ENCODE measurements at places on chromosomes 6 and 20. TPM values are rescaled to one million over a fixed set of nuclear protein-coding genes. Genes with fewer than 3 reads are reported as not detected.

Gene LCA5
- 6.1 TPM for total RNA-seq

Gene WFDC5
- not detected for total RNA-seq

Gene MACROD2
- 0.85 TPM for total RNA-seq

Gene ZSCAN12
- total RNA-seq, result 5.8 TPM

Gene MCCD1
- not detected for total RNA-seq

Gene CST7
- not detected for total RNA-seq

Gene TP53RK
- total RNA-seq, result 10.9 TPM

Gene JAG1
- total RNA-seq, result 136 TPM

Gene PRL
- not detected for total RNA-seq

Gene MAP3K7
- total RNA-seq, result 33.8 TPM

Gene CCN5
- 3.0 TPM for total RNA-seq

Gene BEND3
- total RNA-seq, result 2.5 TPM

Gene TMC2
- not detected for total RNA-seq

Gene PRR18
- total RNA-seq, result not detected

Gene CDSN
- total RNA-seq, result not detected

Gene HRH3
- total RNA-seq, result not detected

Gene RNF39
- total RNA-seq, result 0.07 TPM

Gene CLDN20
- total RNA-seq, result not detected

Gene SLC35F1
- total RNA-seq, result 0.07 TPM

Gene OR2W1
- total RNA-seq, result not detected

Gene PHF1
- total RNA-seq, result 30.0 TPM

Gene C6orf58
- not detected for total RNA-seq

Gene MYBL2
- total RNA-seq, result 1.3 TPM

Gene RBPJL
- total RNA-seq, result not detected

Gene CCDC170
- total RNA-seq, result 0.46 TPM

Gene SLC4A11
- total RNA-seq, result 1.2 TPM

Gene DBNDD2
- total RNA-seq, result 4.7 TPM

Gene RAD21L1
- total RNA-seq, result 0.13 TPM

Gene RAB44
- total RNA-seq, result 0.03 TPM

Gene ENPP3
- total RNA-seq, result 0.23 TPM

Gene ISM1
- under 0.01 TPM for total RNA-seq

Gene AKIRIN2
- 15.2 TPM for total RNA-seq

Gene CALHM4
- not detected for total RNA-seq

Gene SYNDIG1
- total RNA-seq, result 1.4 TPM

Gene FAM209B
- total RNA-seq, result not detected

Gene OLIG3
- total RNA-seq, result not detected

Gene RGS17
- total RNA-seq, result 13.9 TPM

Gene SLC26A8
- 0.07 TPM for total RNA-seq

Gene FKBP1C
- total RNA-seq, result 2.9 TPM

Gene NKAIN4
- total RNA-seq, result not detected

Gene ADGB
- total RNA-seq, result not detected

Gene PAK5
- total RNA-seq, result 0.03 TPM

Gene RAET1E
- 0.17 TPM for total RNA-seq

Gene GPR63
- 0.20 TPM for total RNA-seq

Gene SLC16A10
- total RNA-seq, result not detected

Gene TSBP1
- total RNA-seq, result not detected

Gene SCGN
- not detected for total RNA-seq

Gene ABHD16B
- total RNA-seq, result not detected

Gene FAM162B
- 11.5 TPM for total RNA-seq

Gene KCNK16
- total RNA-seq, result not detected

Gene WFDC10B
- total RNA-seq, result not detected

Gene GGTLC1
- total RNA-seq, result not detected

Gene TMEM151B
- total RNA-seq, result not detected

Gene RBBP8NL
- total RNA-seq, result not detected

Gene PDE7B
- total RNA-seq, result 53.1 TPM

Gene GMPR
- 11.6 TPM for total RNA-seq

Gene GHRH
- not detected for total RNA-seq

Gene GRM1
- 0.07 TPM for total RNA-seq

Gene LRRN4
- total RNA-seq, result 0.07 TPM

Data from smooth muscle cell of the pulmonary artery (primary cell).